ENCODE measurements at places on chromosomes 5 and 9.
A peak's percentile ranks its signal among the peaks of the same experiment; 100 is the strongest.

GRCh38 chr5:61595426-61595825 is 263.4 kb downstream of the ZSWIM6 start:
- no peak for DNase-seq

- no peak for DNase-seq
Observed at GRCh38 chr9:92767066-92768054, 2.7 kb upstream of the BICD2 start.

- DNase-seq, result peak; percentile 60
Observed at GRCh38 chr9:68844631-68845612, 139.9 kb downstream of the PIP5K1B start.

DNA sequence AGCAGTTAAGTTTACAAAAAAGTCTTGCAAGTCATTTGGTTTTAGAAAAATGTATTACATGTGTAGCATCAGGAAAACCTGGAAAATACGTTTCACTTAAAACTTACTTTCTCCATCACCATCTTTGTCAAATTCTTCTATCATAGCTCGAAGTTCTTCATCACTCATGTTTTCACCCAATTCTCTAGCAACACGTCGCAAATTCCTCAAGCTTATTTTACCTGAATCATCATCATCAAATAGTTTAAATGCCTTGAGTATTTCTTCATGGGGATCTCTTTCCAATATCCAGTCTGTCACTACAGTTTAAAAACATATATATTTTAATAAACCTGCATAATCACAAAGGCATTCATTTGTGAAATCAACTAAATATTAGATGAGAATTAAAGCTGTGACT is 10.3 kb downstream of the CETN3 start:
- no peak for DNase-seq

DNA sequence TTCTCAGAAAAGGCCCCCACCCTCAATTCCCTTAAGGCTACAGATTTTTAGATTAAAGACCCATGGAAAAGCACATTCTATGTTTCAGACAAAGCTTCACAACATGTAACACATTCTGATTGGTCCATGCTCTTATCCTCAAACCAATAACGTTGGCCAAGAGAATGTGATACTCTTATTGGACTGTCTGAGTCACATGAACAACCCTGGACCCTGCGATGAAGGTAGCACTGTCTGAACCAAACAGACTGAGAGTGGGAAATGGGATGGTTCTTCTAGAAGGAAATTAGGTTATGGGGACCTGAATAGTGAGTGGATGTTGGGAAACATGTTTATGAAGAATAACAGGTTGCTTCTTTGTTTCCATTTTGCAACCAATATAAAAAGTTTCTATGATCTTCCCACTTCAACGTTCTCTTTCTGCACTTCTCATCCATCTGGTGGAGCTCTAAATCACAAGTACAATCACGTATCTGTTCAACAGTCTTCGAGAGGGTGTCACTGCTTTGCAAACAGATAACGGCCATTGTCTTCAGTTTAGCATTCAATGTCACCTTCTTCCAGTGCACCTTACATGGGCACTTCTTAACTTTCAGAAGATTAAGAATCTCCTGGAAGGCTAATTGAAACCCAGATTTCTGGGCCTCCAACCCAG is 81.6 kb downstream of the PTCH1 start:
- DNase-seq, result no peak

GRCh38 chr9:35205340-35205739 is 43.5 kb downstream of the UNC13B start:
- no peak for DNase-seq

GRCh38 chr5:45252978-45253377 is 443.2 kb downstream of the HCN1 start:
- no peak for DNase-seq

- no peak for DNase-seq
Observed at GRCh38 chr5:116090302-116090701, 5.5 kb downstream of the COMMD10 start.

DNA sequence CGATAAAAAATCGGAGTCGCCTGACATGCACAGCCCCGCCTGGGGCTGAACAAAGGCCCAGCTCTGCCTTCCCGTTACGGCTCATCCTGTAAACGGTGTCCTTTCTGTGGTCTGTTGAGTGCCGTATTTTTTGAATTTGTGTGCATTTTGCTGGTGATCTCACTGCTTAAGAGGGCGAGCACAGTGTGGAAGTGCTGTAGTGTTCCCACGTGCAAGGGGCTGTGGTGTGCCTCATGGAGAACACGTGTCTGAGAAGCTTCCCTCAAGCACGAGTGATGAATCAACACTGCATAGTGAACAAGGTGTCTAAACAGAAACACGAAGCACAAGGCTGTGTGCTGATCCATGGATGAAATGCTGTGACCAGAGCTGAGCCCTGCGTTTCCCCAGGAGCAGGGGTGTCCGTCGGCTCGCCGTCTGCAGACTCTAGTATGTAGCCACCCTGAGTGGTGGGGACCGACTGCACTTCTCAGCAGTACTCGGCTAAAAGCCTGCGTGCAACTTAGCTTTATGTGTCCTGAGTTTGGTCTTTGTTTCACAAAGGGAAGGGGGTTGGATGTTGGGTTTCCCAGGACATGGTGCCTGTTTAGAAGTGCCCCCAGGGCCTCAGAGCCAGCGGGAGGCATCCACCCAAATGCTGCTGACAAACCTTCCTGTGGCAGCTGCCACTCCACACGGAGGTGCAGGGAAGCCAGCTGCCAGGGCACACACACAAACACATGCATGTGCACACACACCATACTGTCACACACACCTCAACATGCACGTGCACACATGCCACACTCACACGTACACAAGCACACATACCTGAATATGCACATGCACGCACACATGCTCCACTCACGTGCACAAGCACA is 77.2 kb upstream of the IRX4 start:
- no peak for DNase-seq

- DNase-seq, result peak; percentile 87
Observed at GRCh38 chr9:130680836-130681768, 12.5 kb upstream of the EXOSC2 start.

DNA sequence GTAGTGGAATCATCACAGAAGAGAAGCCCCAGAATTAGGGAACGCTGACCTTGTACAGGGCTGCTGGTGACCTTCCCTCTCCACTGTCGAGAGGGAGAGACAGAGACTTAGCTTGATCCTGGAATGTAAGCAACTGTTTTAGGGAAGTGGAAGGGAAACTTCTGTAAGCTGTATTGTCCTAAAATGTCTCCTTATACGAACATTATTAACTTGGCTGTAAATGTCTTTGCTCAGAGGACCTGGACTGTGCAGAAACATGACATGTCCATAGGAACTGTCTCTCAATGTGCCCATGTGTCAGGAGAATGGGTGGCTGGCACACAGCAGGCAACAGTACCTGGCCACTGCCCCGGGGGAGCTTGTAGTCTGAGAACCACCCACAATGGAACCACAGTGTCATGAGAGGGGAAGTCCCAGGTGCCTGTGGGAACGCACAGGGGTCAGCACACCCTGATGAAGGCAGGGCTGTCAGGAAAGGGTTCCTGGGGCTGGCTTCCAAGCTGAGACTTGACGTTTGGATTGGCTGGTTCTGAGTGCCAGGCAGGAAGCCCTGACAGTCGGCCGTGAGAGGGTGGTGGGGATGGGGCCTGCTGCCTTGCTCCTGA is 34.0 kb downstream of the DAP start:
- DNase-seq, result no peak

DNA sequence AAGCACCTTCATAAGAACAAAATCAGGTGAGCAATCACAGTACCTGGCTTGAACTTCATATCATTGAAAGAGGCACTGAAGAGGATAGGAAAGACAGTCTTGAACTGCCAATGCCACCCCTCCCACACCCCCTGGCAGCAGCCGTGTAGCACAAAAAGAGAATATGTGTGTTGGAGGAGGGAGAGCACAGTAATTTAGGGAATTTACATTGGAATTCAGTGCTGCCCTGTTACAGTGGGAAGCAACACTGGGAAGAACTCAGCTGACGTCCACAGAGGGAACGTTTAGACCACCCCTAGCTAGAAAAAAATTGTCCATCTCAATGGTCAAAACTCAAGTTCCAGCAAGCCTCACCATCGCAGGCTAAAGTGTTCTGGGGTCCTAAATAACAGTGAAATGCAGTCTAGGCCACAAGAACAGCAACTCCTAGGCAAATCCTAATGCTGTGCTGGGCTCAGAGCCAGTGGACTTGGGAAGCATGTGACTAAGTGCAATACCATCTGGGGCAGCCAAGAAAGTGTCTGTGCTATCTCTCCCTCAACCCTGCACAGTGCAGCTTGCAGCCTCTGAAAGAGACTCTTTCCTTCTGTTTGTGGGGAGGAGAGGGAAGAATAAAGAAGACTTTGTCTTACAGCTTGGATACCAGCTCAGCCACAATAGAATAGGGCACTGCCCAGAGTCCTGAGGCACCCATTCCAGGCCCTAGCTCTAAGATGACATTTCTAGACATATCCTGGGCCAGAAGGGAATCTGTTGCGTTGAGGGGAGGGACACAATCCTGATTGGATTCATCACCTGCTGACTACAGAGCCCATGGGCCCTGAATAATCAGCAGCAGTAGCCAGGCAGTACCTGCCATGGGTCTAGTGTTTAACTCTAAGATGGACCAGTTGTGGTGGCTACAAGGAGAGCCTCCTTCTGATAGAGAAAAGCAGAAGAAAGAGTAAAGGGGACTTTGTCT is 62.1 kb upstream of the VLDLR start:
- peak; percentile 61 for DNase-seq

GRCh38 chr9:137643921-137644320 is 25.1 kb downstream of the EHMT1 start:
- DNase-seq, result no peak

DNA sequence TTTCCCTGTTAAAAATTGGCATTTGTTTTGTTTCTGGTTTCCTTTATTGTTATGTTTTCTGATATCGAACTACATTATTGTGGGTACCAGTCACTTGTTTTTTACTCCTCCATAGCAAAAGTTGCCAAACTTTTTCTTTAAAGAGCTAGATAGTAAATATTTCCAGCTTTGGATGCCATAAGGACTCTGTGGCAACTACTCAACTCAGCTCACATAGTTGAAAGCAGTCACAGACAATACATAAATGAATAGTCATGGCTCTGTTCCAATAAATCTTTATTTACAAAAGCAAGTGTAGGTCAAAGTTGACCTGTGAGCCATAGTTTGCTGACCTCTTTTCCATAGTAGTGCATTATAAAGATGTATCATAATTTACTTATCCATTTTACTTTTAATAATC is 305.0 kb downstream of the RASEF start:
- DNase-seq, result no peak

- no peak for DNase-seq
Observed at GRCh38 chr5:175521313-175521833, 43.0 kb downstream of the SFXN1 start.

- peak; percentile 27 for DNase-seq
Observed at GRCh38 chr5:42767491-42768105, 11.0 kb downstream of the CCDC152 start.

GRCh38 chr5:76468635-76469425 is 65.7 kb downstream of the IQGAP2 start:
- DNase-seq, result no peak

- no peak for DNase-seq
Observed at GRCh38 chr5:38446029-38446522, 110.4 kb downstream of the LIFR start.

GRCh38 chr9:21965401-21965951 is 28.7 kb downstream of the CDKN2A start:
- DNase-seq, result no peak

DNA sequence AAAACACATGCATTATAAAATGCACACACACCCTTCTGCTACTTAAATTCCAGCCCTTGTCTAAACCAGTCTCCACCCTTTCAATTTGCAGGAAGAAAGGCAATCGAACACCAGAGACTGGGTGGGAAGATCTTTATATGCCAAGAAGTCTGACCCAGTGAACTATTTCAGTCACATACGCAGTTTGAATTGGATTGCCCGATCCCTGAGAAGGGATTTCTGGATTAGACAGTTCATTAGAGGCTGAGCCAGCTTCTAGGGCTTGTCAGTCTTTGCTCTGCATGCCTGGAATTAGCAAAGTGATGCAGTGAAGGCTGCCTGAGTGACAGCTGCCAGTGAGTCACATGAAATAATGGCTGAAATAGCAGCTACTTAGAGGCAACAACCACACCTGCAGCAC is 159.9 kb downstream of the PPP2R2B start:
- DNase-seq, result peak; percentile 95

DNA sequence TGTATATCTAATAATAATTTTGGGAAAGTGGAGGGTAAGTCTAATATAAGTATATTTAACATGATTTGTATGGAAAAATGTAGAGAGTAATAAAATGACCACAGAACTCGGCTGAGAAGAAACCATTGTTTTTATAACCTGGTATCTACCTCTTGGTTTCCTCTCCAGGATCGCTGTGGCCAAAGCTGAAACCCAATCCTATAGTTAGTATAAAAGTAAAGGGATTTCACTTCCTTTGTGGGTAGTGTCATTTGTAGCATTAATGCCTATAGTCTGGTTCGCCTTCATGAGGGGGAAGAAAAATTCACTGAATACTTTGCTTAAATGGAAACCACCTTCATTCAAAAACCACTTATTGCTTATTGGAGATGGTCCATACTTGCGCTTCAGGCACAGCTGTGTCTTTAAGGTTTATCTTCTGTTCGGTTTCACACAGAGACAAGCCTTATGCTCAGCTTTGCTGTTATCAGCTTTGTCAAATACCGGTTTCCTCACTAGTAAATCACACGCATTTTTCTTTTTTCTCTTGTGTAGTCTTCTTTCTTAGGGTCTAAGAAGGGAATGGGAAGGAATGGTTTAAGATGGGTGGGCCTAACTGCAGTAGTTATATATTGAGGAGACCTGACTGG is 12.1 kb downstream of the PIK3R1 start:
- no peak for DNase-seq

DNA sequence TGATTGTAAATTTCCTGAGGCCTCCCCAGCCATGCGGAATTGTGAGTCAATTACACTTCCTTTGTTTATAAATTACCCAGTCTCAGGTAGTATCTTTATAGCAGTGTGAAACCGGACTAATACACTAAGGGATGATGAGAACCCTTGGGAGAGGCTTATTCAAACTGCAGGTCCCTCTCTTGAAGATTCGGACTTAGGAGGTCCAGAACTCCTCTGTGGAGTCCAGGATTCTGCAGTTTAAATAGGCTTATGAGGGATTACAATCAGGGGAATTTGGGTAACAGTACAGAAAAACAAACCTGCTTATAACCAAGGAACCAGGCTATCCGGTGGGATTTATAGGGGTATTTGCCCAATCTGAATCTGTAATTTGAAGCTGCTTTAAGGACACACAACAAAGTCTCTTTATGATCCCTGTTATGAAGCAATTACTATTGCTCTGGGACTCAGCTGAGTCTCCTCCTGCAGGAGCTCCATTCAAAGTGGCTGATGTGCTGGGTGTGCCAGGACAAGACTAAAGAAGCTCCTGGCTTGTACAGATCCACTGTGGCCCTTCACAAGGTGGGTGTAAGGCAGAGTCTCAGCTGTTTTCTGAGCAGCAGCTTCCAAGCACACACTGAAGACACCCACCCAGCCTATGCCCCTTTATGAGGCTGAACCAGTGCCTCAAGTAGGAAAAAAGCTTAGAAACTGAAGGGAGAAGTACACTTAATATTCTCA is 41.8 kb upstream of the LHFPL2 start:
- peak; percentile 68 for DNase-seq

Data from NCI-H82 (cell line).